Hindlimb muscle (tissue), 1 donor: ENCODE measurements at places on chromosomes 6 and 20.

- no peak for DNase-seq
Measured at GRCh38 chr20:56628873-56629463, at the start of gene TFAP2C. TSS of gene TFAP2C (plus strand) at chr20:56629306. CDS start at chr20:56629545, 239 bp downstream.

DNA sequence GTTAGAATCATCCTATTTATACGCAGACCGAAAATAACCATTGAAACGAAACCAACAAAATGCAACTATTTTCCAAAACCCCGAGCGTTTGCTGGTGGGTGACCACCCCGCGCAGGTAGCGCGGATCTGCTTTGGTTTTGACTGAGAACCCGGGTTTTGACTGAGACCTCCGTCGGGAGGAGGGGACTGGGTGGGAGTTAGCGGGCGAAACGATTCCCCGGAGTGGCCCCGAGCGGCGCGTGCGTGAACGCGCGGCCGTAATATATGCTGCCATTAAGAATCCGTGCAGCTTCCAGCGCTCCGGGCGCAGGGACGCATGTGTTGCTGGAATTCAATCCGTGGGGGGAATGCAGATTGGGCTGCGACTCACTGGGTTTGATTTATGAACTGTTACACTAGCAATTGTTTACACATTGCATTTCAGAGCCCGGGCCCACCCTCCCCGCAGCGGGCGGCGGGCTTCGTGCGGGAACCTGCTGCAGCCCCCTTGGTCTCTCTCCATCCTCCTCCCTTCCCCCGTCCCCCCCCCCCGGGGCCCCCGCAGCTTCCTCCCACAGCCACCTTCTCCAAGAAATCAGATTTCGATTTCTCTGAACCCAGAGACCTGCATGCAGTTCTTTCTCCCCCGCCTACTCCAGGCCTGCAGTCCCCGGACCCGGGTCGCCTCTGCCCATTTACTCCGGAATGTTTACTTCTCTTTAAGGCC, 9.9 kb downstream of the NRN1 start:
- no peak for DNase-seq

- no peak for DNase-seq
Measured at GRCh38 chr6:14789996-14790395, 455.9 kb upstream of the JARID2 start.

GRCh38 chr6:36094753-36095496, 35.4 kb upstream of the MAPK13 start:
- DNase-seq, result peak; percentile 90

GRCh38 chr20:15440049-15440820, 1102.8 kb upstream of the FLRT3 start:
- peak; percentile 40 for DNase-seq

GRCh38 chr6:18078866-18079265, 43.6 kb downstream of the NHLRC1 start:
- no peak for DNase-seq

- DNase-seq, result no peak
Measured at GRCh38 chr6:123967905-123968304, 164.2 kb downstream of the NKAIN2 start.

DNA sequence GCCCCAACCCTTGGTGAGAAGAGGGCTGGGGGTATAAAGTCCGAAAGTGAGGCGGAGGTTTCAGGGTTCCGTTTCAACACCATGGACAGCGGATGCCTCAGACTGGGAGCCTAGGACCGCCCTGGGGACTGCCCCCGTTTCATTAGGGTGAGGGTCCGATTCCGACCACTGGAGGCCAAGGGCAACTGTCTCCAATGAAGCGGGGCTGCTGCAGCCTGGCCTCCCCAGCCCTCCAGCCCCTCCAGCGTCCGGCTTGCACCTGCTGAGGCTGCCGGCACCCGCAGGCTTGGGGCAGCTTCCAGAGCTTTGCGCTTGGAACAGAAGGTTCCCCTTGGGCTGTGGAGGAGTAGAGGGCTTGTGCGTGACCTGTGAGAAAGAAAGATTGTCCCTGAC, 39.9 kb downstream of the YTHDF1 start:
- no peak for DNase-seq

GRCh38 chr20:52076164-52076563, 115.4 kb downstream of the ZFP64 start:
- no peak for DNase-seq

DNA sequence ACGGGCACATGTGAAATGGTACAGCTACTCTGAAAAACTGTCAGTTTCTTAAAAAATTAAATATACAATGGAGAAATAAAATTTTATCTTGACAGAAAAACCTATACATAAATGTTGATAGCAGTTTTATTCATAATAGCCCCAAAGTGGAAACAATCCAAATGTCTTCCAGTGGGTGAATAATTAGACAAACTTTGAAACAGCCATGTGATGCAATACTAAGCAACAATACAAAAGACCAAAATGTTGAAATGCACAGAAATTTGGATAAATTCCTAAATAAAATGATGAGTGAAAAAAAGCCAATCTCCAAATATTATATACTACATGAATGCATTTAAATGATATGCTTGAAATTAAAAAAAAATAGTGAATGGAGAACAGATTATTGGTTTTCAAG, 523.1 kb downstream of the HTR1B start:
- DNase-seq, result no peak

GRCh38 chr6:43378631-43379030, 9.2 kb upstream of the ZNF318 start:
- no peak for DNase-seq

DNA sequence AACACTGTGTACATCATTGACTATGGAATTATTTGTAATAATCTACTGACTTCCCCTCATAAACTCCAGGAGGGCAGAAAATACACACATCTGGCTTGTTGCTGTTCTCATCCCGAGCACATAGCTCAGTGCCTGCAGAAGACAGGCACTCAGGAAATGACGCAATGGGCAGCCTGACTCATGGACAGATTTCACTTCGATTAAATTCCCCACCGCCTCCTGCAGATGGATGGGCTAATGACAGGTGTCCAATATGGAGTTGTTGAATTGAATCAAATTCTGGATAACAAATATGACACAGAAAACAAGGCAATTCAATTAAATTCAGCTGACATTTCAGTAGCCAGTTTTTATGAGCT, 9.1 kb downstream of the ANKRD60 start:
- no peak for DNase-seq

GRCh38 chr6:128525406-128525805, 5.0 kb upstream of the PTPRK start:
- no peak for DNase-seq

GRCh38 chr6:32692019-32692418, 25.6 kb upstream of the HLA-DQB1 start:
- DNase-seq, result no peak

DNA sequence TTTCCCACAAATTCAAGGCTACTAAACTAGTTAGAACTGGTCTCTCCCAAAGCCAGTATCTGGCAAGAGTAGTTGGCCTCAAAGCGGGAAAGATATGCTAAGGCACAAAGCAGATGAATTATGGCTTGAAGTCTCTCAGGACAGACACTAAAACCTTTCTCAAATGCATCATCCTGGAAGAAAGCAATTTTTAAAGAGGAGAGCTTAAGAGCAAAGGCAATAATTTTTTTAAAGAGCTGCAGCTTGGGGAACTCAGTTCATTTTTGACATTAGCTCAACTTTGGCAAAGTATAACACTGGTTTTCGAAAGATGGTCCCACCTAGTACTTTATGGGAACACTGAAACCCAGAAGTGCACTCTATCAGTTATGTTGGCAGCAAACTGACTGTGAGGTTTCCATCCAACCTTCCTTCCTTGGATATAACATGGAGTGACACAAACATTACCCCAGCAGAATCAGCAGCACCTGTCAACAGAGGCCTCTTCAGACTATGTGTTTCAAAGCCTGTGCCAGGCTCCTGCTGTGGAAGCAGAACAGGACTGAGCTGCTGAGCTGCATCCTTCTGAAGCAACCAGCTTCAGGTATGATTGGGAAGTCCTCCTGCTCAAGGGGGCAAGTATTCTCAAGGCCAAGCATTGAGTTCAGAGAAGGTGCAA, 852.3 kb upstream of the HS3ST5 start:
- DNase-seq, result peak; percentile 48

DNA sequence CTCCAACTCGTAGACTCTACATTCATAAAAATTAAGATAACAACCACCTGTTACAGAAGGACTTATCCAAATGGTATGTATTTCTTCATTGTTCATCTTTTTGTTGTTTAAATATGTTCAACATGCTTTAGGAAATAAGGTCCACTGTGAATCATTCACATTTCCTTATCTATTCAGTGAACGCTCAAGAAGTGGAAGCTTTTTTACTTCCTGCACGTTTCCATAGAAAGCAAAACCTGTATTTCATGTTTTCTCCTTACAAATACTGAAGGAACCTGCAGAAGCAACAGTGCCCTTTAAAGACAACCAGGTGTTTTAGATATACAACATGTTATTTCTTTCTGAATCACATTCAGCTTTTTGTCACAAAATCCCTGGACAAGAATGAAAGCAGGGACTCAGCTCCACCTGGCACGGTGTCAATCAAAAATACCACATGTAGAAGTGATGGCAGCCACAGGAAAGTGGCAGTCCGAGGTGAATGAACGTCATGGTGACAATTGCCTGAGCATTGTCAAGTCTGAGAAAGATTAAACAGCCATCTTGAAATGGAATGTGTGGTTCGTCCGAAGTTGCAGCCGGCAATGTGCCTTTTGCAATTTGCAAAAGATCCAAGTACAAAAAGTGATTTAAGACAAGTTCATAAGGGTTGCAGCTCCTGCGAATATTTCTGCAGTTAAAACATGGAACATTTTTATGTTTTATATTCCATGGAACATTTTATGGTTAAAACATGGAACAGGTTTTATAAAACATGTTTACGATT, 66.7 kb upstream of the RIPOR2 start:
- DNase-seq, result peak; percentile 30

GRCh38 chr6:144066741-144067484, 28.5 kb downstream of the SF3B5 start:
- no peak for DNase-seq

DNA sequence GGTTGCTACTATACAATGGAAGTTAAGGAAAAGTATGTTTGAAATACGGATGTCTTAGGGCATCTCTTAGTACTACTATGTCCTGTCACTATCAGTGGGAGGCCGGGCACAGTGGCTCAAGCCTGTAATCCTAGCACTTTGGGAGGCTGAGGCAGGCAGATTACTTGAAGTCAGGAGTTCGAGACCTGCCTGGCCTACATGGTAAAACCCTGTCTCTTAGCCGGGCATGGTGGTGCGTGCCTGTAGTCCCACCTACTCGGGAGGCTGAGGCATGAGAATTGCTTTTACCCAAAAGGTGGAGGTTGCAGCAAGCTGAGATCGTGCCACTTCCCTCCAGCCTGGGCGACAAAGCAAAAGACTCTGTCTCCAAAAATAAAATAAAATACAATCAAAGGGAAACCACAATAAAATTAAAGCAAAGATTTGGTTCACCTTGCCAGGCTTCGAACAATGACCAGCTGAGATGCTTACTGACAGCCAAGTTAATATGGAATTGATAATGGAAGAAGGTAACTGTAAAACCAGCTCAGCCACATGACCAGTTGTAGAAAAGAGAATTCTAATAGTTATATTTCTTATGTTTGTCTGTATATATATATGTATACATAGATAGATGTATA, 6.5 kb downstream of the CD24 start:
- DNase-seq, result no peak

DNA sequence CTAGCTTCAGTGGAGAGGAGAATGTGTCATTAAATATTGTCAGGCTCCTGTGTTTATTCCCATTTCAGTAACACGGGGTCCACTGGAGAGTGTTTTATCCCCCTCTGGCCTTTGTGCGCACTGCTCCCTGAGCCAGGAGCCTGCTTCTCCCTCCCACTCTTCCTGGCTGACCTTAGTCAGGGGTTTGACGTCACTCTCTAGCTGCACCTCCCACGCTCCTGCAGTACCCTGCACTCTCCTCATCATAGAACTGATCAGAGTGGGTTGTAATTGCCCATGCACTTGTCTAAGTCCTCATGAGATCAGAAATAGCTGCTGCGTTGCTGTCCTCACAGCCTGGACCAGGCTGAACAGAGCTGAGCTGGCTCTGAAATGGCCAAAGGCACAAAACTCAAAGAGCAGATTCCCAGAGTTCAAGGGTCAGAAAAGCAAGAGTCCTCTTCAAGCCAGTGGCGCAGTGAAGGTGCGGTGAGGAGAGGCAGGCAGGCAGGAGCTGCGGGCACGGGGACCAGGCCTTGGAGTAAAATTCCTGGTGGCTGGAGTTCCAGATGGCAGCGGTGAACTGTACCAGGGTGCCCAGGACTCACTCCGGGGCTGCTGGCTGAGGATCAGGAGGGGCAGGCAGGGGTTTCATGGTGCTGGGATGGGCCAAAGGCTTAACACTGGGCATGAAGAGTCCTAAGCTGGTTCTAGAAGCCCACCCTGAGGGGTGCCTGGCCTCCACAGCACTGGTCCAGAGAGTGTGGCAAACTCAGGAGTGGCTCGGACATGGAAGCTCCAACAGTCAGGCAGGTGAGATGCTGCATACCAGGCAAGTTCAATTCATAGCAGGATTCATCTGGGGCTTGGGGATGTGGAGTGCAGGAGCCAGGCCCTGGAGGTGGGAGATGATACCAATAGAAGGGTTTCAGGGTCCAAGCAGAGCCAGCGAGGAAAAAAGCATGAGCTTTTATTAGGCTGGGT, 170.9 kb downstream of the SCP2D1 start:
- DNase-seq, result no peak

- DNase-seq, result no peak
Measured at GRCh38 chr20:62732842-62733525, 24.3 kb downstream of the NTSR1 start.

DNA sequence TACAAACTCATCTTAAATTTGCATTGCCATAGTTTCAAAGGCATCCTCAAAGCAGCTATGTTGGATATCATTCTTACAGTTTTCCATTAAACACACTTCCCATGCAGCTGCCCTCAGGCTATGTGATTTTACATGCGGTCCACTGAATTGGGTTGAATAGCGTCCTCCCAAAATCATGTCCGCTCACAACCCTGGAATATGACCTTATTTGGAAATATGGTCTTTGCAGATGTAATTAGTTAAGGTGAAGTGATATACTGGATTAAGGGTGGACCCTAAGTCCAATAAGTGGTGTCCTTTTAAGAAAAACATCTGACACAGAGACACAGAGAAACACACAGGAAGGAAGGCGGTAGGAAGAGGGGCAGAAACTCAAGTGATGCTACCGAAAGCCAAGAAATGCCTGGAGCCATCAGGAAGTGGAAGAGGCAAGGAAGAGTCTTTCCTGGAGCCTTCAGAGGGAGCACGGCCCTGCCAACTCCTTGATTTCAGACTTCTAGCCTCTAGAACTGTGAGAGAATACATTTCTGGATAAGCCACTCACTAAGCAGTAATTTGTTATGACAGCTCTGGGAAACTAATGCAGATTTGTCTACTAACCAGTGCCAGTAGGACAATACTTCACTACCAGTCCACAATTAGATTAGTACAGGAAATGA, 42.7 kb upstream of the NHSL1 start:
- no peak for DNase-seq
